ENCODE measurements at places on chromosomes 2 and 18. TPM values are rescaled to one million over a fixed set of nuclear protein-coding genes. Genes with fewer than 3 reads are reported as not detected.

The EFR3B gene
- total RNA-seq, result 72.9 TPM

The TUBB8B gene
- 0.69 TPM for total RNA-seq

The KATNAL2 gene
- total RNA-seq, result 5.8 TPM

The HSBP1L1 gene
- 3.2 TPM for total RNA-seq

The IL1F10 gene
- not detected for total RNA-seq

The ITGA4 gene
- total RNA-seq, result 5.3 TPM

The MRPL19 gene
- total RNA-seq, result 39.4 TPM

The MEX3C gene
- total RNA-seq, result 79.4 TPM

The CYP26B1 gene
- total RNA-seq, result 2.1 TPM

The UGP2 gene
- 116 TPM for total RNA-seq

The SLC9A2 gene
- 1.8 TPM for total RNA-seq

The RPRM gene
- 21.5 TPM for total RNA-seq

The CCDC74B gene
- 9.2 TPM for total RNA-seq

The ANKRD36C gene
- 214 TPM for total RNA-seq

The SAG gene
- 1.4 TPM for total RNA-seq

The PLB1 gene
- 10.6 TPM for total RNA-seq

The COLEC11 gene
- 1.2 TPM for total RNA-seq

The COBLL1 gene
- 13.1 TPM for total RNA-seq

The SCN3A gene
- total RNA-seq, result 197 TPM

The FABP1 gene
- not detected for total RNA-seq

The PLGLB2 gene
- total RNA-seq, result 1.6 TPM

The ASPRV1 gene
- 3.0 TPM for total RNA-seq

The PROKR1 gene
- total RNA-seq, result 1.8 TPM

The CNRIP1 gene
- total RNA-seq, result 80.5 TPM

The UGT1A3 gene
- not detected for total RNA-seq

The AGBL5 gene
- total RNA-seq, result 28.6 TPM

The TEKT4 gene
- 2.5 TPM for total RNA-seq

The STPG4 gene
- not detected for total RNA-seq

The TCF4 gene
- 285 TPM for total RNA-seq

The MDH1 gene
- total RNA-seq, result 238 TPM

The CABYR gene
- total RNA-seq, result 19.6 TPM

The FAP gene
- 2.3 TPM for total RNA-seq

The CFAP65 gene
- 2.3 TPM for total RNA-seq

The DUSP2 gene
- total RNA-seq, result 5.5 TPM

The CRYGC gene
- total RNA-seq, result not detected

The CCDC148 gene
- 26.3 TPM for total RNA-seq

Data from diencephalon (tissue), 1 donor.